CD4-positive, alpha-beta T cell (primary cell): ENCODE measurements at places on chromosomes 3 and 15. TPM values are rescaled to one million over a fixed set of nuclear protein-coding genes. Genes with fewer than 3 reads are reported as not detected.

DNA sequence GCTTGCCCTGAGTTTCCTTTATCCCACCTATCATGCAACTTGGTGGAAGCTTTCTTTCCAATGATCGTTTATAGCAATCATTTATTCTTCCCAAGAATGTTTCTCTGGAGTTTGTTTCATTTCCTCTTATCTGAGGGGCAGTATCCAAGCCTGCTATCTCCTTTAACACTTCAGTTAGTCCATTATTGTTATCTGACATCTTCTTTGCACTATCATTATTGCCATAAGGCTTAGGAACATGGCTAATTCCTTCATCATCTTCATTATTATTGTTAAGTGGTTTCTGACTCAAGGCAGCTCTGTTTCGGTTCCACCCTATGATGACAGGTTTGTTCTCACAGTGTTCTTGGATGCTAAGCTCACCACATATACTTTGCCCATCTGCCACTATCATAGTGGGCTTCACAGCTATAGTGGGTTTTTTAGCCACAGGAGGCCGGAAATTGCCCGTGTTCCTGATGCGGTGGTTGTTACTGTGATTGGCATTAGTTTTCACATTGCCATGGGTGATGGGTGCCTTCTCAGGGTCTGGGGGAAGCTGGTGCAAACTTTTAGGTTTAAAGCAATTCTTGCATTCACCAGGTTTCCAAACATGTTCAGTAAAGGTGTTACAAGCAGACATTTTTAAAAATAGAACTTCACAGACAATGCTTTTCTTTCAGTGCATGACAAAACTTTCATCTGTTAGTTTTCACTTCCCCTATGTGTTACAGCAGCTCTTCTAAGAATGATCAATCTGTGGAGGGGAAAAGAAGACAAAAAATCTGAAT is 110.6 kb upstream of the TSPAN3 start:
- peak; percentile 2 for DNase-seq

DNA sequence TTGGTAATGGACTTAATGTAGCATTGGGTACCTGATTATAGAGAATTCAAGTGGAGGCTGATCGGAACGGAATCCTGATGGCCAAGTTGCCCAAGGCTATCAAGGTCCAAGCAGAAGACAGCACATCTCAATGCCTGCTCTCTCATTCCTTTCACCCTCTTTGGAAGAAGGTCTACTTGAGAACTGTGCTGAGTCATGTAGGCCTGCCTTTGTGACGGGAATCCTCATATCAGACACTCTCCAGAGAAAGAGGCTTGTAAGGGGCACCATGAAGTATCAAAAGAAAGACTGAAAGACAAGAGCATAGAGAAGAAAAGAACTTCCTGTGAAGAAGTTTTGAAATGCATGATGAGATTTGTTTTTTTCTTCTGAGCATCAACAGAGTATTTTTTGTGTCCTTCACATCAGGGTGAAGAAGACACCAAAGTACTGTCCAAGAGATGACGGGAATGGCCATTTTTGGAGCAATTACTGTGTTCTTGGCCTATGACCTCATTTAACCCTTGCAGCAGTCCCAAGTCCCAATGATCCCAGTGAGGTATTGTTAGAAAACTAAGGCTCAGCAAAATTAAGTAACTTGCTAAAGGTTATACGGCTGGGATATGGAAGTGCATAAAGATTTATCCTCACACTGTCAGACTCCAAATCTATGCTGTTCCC is 13.2 kb upstream of the LARP6 start:
- DNase-seq = no peak

- no peak for DNase-seq
These were observed 54.4 kb downstream of the NUP210 start for GRCh38 chr3:13365390-13366379.

- no peak for DNase-seq
These were observed 117.4 kb upstream of the LPP start for GRCh38 chr3:188036375-188037194.

DNA sequence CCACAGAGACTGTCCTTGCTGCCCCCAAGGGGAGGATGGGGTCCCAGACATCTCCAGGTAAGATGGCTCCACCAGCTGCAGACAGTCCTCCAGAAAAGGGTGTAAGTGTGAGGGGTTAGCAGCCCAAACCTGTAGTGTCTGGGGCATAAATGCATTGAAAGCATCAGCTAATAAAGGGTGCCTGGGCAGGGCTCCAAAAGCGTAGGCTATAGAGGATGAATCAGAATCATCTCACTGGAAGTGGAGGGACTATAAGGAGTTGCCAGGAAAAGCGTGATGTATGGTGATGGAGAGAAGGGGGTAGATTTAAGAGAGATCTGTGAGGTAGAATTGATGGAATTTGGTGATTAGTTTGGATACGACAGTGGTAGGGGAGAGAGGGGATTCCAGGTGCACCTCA is 79.9 kb upstream of the ONECUT1 start:
- no peak for DNase-seq

- no peak for DNase-seq
These were observed 293.3 kb downstream of the ZIC1 start for GRCh38 chr3:147702509-147702908.

- DNase-seq = no peak
These were observed 44.5 kb downstream of the BFSP2 start for GRCh38 chr3:133444423-133444774.

The SAMD7 gene
- not detected for total RNA-seq

The PRRT3 gene
- 8.3 TPM for total RNA-seq

The FBXL2 gene
- total RNA-seq = not detected

The NOX5 gene
- total RNA-seq = not detected
